Heart left ventricle (tissue), 16 donors: ENCODE measurements at places on chromosomes 11 and 22. TPM values are rescaled to one million over a fixed set of nuclear protein-coding genes. Genes with fewer than 3 reads are reported as not detected.

GRCh38 chr11:36019005-36019596 lies 75.2 kb downstream of the LDLRAD3 start:
- no peak overlapping the region for H3K4me3 ChIP-seq
- peaks cover 3% of the 10 kb centered on the region for H3K4me1 ChIP-seq

DNA sequence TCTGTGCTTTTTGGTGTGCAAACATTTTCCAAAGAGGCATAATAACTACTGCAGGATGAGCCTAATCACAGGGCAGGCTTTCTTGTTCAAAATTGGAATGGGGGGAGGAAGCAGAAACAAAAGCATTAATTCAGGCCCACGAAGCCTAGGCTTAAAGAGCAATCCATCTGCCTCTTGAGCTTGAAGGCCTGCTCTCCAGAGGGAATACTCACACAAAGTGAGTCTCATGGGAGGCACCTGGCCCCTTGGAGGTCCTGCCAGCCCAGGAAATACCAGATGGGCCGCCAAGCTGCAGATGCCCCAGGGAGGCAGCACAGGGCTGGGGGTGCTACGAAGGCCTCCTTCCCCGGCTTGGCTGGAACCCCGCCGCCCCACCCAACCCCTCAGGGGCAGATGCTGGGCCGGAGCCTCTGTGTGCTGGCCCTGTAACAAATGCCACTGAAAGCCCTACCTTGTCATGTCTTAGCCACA lies 39.3 kb upstream of the COMT start:
- H3K27ac ChIP-seq = no peak overlapping the region
- H3K36me3 ChIP-seq = no peaks in the 10 kb centered on the region
- H3K4me1 ChIP-seq = no peaks in the 10 kb centered on the region
- H3K27me3 ChIP-seq = no peaks in the 10 kb centered on the region
- no peak overlapping the region for H3K4me3 ChIP-seq

- H3K36me3 ChIP-seq = peaks cover 83% of the 10 kb centered on the region
- H3K27me3 ChIP-seq = no peaks in the 10 kb centered on the region
- H3K4me3 ChIP-seq = no peak overlapping the region
- peaks cover 25% of the 10 kb centered on the region for H3K4me1 ChIP-seq
- H3K27ac ChIP-seq = no peak overlapping the region
- DNase-seq = no peak
These were observed 6.1 kb downstream of the SIPA1 start for GRCh38 chr11:65643971-65644370.

GRCh38 chr11:61690706-61691379 lies 10.7 kb downstream of the DAGLA start:
- no peak for DNase-seq
- H3K27me3 ChIP-seq = no peaks in the 10 kb centered on the region
- H3K4me1 ChIP-seq = peaks cover 40% of the 10 kb centered on the region
- no peak overlapping the region for H3K4me3 ChIP-seq
- no peak overlapping the region for H3K27ac ChIP-seq
- no peaks in the 10 kb centered on the region for H3K36me3 ChIP-seq

- no peaks in the 10 kb centered on the region for H3K36me3 ChIP-seq
- no peak overlapping the region for H3K4me3 ChIP-seq
- no peak overlapping the region for H3K27ac ChIP-seq
These were observed 788 bp downstream of the MUC6 start for GRCh38 chr11:1035577-1036283.

The SEPTIN3 gene
- total RNA-seq = 0.45 TPM

The TRIM44 gene
- total RNA-seq = 53.9 TPM

DNA sequence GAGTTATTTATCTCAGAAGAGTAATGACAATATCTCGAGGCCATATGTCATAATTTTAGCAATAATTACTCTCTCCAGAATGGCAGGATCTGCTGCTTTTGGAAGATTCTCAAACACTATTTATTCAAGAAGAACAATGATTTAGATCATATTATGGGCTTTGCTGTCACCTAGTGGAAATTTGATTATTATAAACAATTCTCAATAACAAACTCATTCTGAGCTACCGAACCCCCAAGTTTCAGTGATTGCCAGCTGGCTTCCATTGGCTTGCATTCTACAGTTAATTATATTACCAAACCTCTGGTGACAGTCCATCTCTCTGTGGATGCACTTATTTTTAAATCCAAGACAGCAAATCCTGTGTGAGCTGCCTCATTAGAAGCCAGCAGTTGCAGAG lies 27.9 kb upstream of the SLC36A4 start:
- H3K36me3 ChIP-seq = no peaks in the 10 kb centered on the region
- peaks cover 3% of the 10 kb centered on the region for H3K27me3 ChIP-seq
- no peak overlapping the region for H3K4me3 ChIP-seq
- no peaks in the 10 kb centered on the region for H3K4me1 ChIP-seq
- DNase-seq = no peak

- DNase-seq = no peak
- H3K4me3 ChIP-seq = no peak overlapping the region
- no peaks in the 10 kb centered on the region for H3K27me3 ChIP-seq
- H3K36me3 ChIP-seq = no peaks in the 10 kb centered on the region
- H3K27ac ChIP-seq = peak overlapping the region; percentile 66
These were observed 10.9 kb downstream of the CHADL start for GRCh38 chr22:41229730-41230400.

The LRRC75B gene
- total RNA-seq = 3.7 TPM

GRCh38 chr11:60798631-60799030 lies 13.5 kb downstream of the MS4A10 start:
- H3K4me3 ChIP-seq = no peak overlapping the region
- H3K27ac ChIP-seq = no peak overlapping the region
- H3K4me1 ChIP-seq = no peaks in the 10 kb centered on the region
- no peaks in the 10 kb centered on the region for H3K36me3 ChIP-seq
- H3K27me3 ChIP-seq = no peaks in the 10 kb centered on the region

DNA sequence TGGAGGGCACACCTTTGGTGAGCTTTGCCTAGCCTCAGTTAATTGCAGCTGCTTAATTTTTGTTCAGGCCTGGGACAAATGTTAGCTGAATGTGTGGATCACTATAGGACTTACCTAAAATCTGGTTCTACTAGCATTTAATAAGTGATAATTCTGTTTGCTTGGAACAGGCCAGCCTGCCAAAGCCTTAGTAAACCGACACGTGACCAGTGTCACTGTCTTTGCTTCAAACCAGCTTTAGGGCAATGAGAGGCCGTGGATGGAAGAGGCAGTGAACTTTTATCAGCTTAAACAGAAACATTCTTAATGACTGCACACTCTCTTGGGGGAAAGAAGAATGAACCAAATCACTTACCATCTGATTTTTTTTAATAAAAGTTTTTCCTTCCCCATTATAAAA lies 10.8 kb downstream of the PARVA start:
- no peaks in the 10 kb centered on the region for H3K36me3 ChIP-seq
- no peaks in the 10 kb centered on the region for H3K27me3 ChIP-seq
- H3K4me1 ChIP-seq = peaks cover 80% of the 10 kb centered on the region
- H3K4me3 ChIP-seq = no peak overlapping the region

GRCh38 chr11:76175783-76176182 lies 30.5 kb downstream of the WNT11 start:
- no peak for DNase-seq
- no peaks in the 10 kb centered on the region for H3K4me1 ChIP-seq
- H3K4me3 ChIP-seq = no peak overlapping the region
- no peaks in the 10 kb centered on the region for H3K36me3 ChIP-seq

The CNIH2 gene
- total RNA-seq = not detected

GRCh38 chr11:117560780-117561530 lies 233.3 kb downstream of the CEP164 start:
- H3K27ac ChIP-seq = no peak overlapping the region
- no peaks in the 10 kb centered on the region for H3K4me1 ChIP-seq
- H3K36me3 ChIP-seq = no peaks in the 10 kb centered on the region
- no peak for DNase-seq

The CNTF gene
- 0.74 TPM for total RNA-seq

- DNase-seq = no peak
- H3K4me1 ChIP-seq = no peaks in the 10 kb centered on the region
- no peaks in the 10 kb centered on the region for H3K27me3 ChIP-seq
- H3K36me3 ChIP-seq = peaks cover 16% of the 10 kb centered on the region
These were observed 10.3 kb downstream of the PIK3C2A start for GRCh38 chr11:17197431-17197898.

The GAB2 gene
- total RNA-seq = 38.2 TPM

The PGA5 gene
- 0.28 TPM for total RNA-seq

GRCh38 chr11:123580557-123581275 lies 73.7 kb downstream of the SCN3B start:
- no peak overlapping the region for H3K27ac ChIP-seq
- peaks cover 4% of the 10 kb centered on the region for H3K4me1 ChIP-seq
- H3K4me3 ChIP-seq = no peak overlapping the region
- peak; percentile 54 for DNase-seq

- no peaks in the 10 kb centered on the region for H3K27me3 ChIP-seq
- no peaks in the 10 kb centered on the region for H3K36me3 ChIP-seq
- H3K4me1 ChIP-seq = no peaks in the 10 kb centered on the region
- peak; percentile 7 for DNase-seq
These were observed 37.2 kb upstream of the TH start for GRCh38 chr11:2208691-2209369.

The GGTLC3 gene
- total RNA-seq = not detected

GRCh38 chr11:72218251-72218745 lies 1.7 kb downstream of the FOLR2 start:
- H3K36me3 ChIP-seq = no peaks in the 10 kb centered on the region

- DNase-seq = no peak
- no peak overlapping the region for H3K4me3 ChIP-seq
- no peaks in the 10 kb centered on the region for H3K4me1 ChIP-seq
- no peak overlapping the region for H3K27ac ChIP-seq
These were observed 4.6 kb upstream of the CD6 start for GRCh38 chr11:60966890-60967289.

DNA sequence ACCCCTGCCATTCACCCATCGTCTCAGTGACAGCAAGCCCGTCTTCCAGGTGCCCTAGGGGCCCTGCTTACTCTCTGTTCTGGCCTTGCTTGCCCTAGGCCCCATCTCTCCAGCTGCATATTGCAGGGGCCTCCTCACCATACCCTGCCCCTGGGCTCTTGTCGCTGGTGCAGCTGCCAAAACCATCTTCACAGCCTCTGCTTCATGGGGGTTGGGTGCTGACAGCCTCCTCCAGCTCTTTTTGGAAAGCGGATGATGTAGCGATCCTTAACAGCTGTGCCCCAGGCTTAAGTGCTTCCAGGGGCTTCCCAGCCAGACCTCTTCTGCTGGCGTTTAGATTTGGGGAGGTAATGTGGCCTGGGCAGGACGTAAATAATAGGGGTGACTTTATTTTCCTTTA lies 61.2 kb upstream of the SUSD2 start:
- no peaks in the 10 kb centered on the region for H3K27me3 ChIP-seq
- no peak overlapping the region for H3K4me3 ChIP-seq
- H3K4me1 ChIP-seq = peaks cover 8% of the 10 kb centered on the region
- no peak overlapping the region for H3K27ac ChIP-seq
- peak; percentile 47 for DNase-seq

- H3K27me3 ChIP-seq = no peaks in the 10 kb centered on the region
- H3K27ac ChIP-seq = no peak overlapping the region
- H3K4me1 ChIP-seq = no peaks in the 10 kb centered on the region
- H3K4me3 ChIP-seq = no peak overlapping the region
- DNase-seq = no peak
- no peaks in the 10 kb centered on the region for H3K36me3 ChIP-seq
These were observed 537.4 kb upstream of the LUZP2 start for GRCh38 chr11:23959462-23959861.

GRCh38 chr11:43907028-43907975 lies 26.7 kb downstream of the ALKBH3 start:
- peaks cover 28% of the 10 kb centered on the region for H3K4me1 ChIP-seq
- no peak overlapping the region for H3K27ac ChIP-seq
- H3K36me3 ChIP-seq = peaks cover 57% of the 10 kb centered on the region
- H3K27me3 ChIP-seq = no peaks in the 10 kb centered on the region
- DNase-seq = no peak

The TSSK2 gene
- not detected for total RNA-seq

DNA sequence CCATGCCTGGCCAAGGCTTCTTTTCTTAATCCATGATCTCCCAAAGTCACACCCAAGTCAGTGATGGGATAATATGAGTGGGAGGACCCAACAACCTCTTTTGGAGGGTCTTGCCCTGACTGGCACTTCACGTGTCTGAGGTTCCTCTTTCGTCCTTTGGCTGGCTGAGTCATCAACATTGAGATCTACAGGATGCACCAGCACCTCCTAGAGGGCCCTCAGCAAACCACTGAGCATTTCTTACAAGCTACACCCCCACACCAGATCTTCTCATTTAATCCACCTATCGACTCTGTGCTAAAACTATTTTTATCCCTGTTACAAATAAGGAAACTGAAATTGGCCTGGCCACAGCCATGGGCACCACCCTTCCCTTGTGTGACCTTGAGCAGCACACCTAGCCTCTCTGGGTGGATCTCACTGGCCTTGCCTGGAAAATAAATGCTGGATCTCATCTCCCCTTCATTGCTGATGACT lies 63.4 kb downstream of the FLI1 start:
- DNase-seq = peak; percentile 41
- H3K4me1 ChIP-seq = peaks cover 7% of the 10 kb centered on the region
- no peak overlapping the region for H3K4me3 ChIP-seq
- H3K27me3 ChIP-seq = no peaks in the 10 kb centered on the region
- no peak overlapping the region for H3K27ac ChIP-seq

DNA sequence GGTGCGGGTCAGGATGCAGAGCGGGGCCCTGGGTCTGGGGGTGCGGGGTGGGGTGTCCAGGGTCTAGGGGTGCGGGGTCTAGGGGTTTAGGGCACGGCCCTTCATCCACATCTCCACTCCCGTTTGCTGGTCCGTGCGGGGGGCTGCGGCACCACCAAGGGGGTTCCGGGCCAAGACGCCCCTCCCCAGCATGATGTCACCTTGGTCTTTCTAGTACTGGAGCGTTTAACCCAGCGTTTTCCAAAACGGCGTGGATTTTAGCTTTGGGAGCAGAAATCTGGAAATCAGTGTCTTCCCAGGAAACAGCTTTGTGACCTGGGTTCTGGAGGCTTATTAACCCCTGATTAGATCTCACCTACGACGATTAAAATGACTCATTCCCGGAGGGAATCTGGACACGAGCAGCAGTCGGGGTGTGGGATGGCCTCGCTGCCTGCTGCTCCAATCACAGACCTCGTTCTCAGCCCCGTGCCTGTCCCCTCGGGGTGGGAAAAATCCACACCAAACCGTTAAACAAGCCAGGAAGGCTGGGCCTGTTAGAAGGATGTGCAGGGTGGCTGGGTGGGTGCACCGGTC lies 759 bp downstream of the AP2A2 start:
- H3K4me3 ChIP-seq = peak overlapping the region; percentile 72
- H3K27me3 ChIP-seq = no peaks in the 10 kb centered on the region
- DNase-seq = peak; percentile 61
- H3K27ac ChIP-seq = peak overlapping the region; percentile 88

The KRTAP5-10 gene
- total RNA-seq = not detected

The THY1 gene
- 1.7 TPM for total RNA-seq

The TPBGL gene
- 0.08 TPM for total RNA-seq
